ENCODE measurements at places on chromosomes 5 and 9.

DNA sequence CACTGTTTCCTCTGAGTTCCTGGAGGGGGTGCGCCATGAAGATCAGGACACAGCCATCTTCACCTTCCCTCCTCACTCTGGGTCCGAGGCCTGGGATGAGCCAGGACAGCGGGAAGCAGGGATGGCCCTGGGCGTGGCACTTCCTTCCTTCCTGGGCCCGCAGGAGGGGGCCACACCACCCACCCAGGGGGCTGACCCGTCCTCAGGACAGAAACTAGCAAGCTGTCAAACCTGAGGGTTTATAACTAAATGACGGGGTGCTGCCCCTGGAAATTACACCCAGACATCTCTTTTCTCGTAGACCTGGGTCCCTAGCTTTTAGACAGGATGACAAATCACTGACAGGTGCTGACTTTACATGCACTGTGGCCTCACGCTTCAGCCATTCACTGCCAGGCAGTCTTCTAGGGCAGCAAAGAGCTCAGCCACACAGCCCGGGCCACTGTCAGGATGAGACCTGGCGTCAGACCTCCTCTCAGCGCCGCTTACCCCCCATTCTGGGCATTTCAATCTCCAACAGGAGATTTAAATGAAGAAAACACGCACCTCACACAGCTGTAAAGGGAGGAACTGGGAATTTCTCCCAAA, 8.1 kb downstream of the FCN2 start:
- DNase-seq, result no peak

DNA sequence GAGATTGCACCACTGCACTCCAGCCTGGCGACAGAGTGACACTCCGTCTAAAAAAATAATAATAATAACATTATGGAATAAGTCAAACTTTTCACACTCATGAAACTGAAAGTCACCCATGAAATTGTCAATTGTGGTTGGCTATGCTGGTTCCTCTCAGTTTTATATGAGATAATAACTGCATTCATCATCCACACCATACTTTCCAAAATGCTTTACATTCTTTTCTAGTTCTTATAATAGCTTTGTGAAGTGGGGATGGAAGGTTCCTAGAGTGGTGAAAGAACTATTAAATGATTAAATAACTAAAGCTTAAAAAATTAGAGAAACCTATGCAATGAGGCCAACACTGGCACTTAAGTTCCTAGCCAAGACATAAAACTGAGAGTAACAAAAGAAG, 12.6 kb upstream of the ASPN start:
- DNase-seq, result no peak

GRCh38 chr5:16806711-16807546, 129.2 kb downstream of the MYO10 start:
- DNase-seq, result no peak

DNA sequence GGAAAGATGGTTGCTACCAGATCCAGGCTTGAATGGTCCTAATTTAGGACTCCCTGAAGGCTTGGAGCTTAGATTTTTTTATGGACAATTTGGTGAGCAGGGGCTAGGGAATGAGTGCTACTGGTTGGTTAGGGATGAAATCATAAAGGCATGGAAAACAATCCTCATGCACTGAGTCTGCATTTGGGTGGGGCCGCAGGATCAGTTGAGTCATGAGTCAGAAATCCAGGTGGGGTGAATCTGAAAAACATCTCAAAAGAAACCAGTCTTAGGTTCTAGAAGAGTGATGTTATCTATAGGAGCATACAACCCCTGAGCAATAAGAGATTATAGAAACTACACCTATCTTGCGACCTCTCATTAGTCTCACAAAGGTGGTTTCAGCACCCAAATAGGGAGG, 300.0 kb downstream of the KIF4B start:
- DNase-seq, result no peak

DNA sequence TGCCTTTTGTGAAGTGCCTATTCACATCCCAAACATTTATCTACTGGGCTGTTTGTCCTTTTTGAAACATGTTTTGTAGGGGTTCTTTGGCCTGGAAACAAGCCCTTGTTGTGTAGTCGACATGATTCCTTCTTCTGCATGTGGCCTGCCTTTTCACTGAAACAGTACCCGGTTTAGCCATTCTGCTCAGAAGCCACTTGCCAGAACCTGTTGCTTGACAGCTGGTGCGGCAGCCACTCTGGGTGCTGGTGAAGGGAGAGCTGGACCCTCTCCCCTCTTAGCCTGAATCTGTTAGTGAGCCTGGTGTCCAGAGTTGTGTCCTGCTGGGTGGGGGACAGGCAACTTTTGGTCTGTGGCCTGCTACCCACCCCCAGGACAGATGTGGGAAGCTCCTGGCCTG, 128.8 kb upstream of the CACNA1B start:
- no peak for DNase-seq

DNA sequence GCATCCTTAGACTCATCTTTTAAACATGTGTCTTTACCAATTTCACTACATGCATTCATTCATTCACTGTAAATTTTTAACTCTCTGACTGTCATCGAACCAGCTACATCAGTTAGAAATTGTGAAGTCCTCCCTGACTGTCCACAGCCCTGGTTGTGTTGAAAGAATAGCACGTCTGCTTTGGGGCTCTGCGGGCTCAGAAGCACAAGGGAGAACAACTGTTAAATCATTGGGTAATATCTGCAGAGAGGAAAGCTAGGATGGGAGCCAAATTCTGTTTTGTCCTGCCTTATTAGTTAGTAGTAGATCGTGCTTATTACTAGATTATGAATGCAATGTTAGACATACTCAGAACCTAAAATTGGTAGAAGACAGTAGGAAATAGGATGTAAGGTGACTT, 26.3 kb upstream of the FAM120AOS start:
- DNase-seq, result peak; percentile 23

GRCh38 chr5:117089001-117089400, 514.4 kb upstream of the SEMA6A start:
- DNase-seq, result no peak

GRCh38 chr5:89324990-89325389, 442.0 kb upstream of the MEF2C start:
- DNase-seq, result no peak

- no peak for DNase-seq
Observed at GRCh38 chr5:168059131-168059530, 232.3 kb upstream of the WWC1 start.

DNA sequence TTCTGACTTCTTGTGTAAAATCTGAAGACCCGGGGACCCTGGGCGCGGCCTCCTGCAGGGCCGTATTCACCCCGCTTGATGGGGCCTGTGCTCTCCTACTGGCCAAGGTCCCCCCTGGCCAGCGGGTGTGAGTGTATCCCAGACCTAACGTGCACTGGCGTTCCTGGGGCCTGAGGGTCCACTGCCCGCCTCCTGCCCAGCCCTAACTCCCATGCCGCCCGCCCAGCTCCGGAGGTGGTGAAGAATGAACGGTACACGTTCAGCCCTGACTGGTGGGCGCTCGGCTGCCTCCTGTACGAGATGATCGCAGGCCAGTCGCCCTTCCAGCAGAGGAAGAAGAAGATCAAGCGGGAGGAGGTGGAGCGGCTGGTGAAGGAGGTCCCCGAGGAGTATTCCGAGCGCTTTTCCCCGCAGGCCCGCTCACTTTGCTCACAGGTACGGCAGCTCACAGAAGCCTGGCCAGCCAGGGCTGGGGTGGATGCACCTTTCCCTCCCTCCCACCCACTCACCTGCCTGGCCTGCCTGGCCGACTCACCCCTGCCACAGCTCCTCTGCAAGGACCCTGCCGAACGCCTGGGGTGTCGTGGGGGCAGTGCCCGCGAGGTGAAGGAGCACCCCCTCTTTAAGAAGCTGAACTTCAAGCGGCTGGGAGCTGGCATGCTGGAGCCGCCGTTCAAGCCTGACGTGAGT, 9.5 kb downstream of the GRK6 start:
- no peak for DNase-seq

GRCh38 chr5:151787817-151788216, 16.1 kb downstream of the G3BP1 start:
- no peak for DNase-seq

DNA sequence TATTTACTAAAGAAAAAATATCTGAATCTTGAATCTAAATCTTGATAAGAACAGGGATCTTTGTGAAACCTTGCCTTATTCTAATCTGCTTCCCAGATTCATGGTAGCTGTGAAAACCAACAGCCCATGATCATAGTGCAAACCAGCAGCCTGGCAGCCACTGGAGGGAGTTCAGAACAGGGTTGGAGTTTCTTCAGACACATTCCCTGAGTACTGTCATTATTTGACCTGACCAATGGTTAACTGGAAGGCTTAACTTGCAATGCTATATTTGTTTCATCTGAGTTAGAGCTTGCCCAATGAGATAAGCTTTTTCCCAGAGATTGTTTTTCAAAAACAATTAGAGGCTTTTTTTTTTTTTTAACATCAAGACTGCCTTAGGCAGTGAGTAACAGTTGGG, 47.8 kb downstream of the LOX start:
- no peak for DNase-seq

DNA sequence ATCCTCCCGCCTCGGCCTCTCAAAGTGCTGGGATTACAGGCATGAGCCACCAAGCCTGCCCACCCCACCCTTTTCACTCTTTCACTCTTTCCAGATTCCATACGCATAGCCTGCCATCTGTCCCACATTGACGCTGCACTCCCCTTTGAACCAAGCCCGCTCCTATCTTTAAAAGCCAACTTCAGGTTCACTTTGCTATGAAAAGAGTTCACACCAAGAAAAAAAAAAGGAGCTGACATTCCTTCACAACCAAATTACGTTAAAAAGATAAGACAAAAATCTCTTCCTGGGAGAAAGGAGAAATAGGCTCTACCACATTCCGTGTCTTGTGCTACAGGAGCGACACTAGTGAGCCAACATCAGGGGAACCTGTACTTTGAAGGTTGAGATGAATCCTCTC, 41.5 kb downstream of the DMRT1 start:
- DNase-seq, result no peak

DNA sequence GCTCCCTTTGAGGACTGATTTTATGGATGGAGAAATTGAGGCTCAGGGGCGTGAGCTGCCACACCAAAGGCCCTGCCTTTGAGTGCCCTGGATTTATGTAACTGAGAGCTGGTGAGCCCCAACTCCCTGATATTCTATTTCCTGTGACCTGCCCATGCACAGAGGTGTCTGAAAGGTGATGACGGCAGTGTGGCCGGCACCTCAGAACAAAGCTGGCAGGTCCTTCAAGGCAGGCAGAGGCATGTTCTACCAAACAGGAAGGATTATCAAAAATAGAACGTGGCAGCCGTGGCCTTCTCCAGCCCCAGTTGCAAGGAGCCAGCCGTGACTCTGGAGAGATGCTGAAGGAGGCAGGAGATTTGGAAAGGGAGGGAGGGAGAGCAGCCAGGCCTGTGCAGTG, 36.2 kb downstream of the INSYN2B start:
- no peak for DNase-seq
